ENCODE measurements at places on chromosomes 1 and 21.

DNA sequence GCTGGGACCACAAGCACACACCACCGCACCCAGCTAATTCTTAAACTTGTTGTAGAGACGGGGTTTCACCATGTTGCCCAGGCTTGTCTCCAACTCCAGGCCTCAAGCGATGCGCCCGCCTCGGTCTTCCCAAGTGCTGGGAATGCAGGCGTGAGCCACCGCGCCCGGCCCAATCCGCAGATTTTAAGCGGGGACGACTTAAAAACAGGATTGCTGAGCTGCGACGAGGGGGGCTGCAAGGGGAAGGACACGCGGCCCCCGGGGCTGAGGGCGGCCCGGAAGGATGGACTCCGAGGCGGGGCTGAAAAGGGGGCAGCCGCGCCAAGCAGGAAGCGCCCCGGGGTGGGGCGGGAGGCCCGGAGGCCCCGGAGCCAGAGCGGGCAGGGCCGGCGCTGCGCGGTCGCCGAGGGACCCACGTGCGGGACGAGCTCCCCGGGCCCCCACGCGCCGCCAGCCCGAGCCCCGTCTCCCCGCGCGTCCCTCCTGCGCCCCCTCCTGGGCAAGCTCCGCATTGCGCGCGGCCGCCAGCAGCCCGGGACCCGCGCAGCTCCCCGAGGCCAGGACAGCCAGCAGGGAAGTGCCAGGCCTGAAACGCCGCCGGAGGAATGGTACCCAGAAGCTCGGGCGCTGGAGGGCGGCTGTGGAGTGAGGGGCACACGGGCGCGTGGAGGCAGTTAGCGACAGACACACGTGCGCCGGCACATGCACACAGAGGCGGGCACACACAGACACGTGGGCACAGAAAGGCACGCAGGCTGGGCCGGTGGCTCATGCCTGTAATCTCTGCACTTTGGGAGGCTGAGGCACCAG lies 5.5 kb upstream of the PRKCZ start:
- DNase-seq: peak; percentile 68

GRCh38 chr1:111204201-111204982 lies 3.9 kb upstream of the DENND2D start:
- DNase-seq: peak; percentile 54

GRCh38 chr1:40380817-40381216 lies 7.3 kb downstream of the SMAP2 start:
- no peak for DNase-seq

DNA sequence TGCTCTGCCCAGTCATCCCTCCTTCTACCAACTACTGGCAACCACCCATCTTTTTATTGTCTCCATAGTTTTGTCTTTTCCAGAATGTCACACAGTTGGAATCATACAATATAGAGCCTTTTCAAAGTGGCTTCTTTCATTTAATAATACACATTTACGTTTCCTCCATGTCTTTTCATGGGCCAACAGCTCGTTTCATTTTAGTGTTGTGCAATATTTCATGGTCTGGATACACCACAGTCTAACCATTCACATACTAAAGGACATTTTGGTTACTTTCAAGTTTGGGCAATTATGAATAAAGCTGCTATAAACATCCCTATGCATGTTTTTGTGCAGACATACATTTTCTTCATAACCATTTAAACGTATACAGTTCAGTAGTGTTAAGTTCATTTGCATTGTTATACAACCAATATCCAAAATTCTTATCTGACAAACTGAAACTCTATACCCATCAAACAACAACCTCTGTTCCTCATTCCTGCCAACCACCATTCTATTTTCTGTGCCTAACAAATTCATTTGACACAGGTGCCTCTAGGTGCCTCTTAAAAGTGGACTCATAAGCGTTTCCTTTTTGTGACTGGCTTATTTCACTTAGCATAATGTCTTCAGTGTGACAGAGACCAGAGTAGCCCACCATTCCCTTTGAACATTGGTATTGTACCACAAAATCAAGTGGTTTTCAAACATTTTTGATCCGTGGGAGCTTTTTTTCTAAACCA lies 138.1 kb downstream of the NR5A2 start:
- no peak for DNase-seq

DNA sequence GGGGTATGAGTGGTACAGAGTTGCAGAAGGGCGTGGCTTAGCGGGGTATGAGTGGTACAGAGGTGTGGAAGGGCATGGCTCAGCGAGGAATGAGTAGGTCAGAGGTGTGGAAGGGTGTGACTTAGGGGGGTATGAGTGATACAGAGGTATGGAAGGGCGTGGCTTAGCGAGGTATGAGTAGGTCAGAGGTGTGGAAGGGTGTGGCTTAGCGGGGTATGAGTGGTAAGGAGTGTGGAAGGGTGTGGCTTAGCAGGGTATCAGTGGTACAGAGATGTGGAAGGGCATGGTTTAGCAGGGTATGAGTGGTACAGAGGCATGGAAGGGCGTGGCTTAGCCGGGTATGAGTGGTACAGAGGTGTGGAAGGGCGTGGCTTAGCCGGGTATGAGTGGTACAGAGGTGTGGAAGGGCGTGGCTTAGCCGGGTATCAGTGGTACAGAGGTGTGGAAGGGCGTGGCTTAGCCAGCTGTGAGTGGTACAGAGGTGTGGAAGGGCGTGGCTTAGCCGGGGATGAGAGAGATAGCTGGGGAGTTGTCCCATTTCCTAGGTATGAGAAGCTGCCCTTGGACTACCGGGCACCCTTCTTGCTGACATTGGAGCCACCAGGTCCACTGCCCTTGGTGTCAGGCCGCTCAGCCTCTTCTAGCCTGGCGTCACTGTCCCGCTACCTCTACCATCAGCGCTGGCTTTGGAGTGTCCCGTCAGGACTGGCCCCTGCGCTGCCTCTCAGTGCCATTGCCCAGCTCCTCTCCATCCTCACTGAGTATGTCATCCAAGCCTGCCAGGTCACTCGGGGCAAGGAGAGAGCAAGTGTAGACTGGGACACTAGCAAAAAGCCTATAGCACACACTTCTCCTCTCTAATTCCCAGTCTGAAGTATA lies 29.8 kb downstream of the HYI start:
- no peak for DNase-seq

- DNase-seq: no peak
These were observed 33.3 kb downstream of the PCNT start for GRCh38 chr21:46357335-46357604.

DNA sequence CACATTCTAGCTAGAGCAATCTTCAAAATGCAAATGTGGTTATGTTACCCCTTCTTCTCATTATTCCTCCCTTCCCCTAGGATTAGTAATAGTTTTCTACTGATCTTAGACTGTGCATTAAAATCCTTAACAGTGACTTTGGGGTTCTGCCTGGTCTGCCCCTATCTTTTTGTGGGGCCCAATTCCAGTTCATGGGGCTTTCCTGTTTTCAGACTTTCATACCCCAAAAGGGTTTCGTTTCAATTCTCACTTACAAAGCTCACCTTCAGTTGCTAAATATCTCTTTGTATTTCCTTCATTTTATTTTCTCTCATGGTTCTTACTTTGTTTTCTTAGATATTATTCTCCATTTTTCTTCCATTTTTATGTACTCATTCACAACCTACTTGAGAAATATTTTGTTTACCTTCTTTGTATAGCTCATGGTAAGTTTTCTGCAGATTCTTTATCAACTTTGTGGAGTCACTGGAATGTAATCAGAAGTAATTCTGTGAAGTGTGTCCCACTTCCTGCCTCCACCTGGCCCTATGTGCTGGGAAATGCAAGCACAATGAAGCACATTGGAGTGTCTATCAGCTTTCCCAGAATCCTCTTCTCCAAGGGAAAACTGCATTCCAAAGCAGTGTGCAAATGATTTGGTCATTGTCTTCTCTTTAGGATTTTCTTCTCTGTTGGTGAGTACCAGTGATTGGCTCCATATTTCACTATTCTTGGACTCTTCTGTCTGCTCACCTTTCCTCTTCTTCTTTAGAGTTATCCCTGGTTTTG lies 350.2 kb downstream of the ZNF326 start:
- DNase-seq: no peak

DNA sequence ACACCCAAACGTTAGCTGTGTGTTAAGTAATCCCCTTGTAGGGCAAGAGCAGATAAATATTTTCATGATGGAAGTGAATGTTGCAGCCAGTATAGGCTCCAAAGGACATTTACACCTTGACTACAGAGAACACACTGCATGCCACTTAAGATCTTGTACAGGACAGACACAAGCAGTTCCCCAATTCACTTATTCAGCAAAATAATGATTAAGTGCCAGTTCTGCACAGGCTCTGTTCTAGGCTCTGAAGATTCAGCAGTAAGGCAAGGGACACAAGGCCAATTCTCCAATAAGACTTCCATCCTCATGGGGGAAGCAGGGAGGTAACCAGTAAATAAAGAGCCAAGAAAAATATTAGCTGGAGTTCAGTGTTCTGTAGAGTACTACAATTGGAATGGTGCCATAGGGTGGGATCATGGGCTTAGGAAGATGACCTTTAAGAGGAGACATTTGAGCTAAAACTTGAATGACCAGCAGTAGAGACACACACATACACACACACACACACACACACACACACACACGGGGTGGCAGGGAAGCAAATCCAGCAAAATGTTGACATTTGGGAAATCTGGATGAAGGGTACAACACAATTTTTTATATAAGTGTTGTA lies 199.9 kb upstream of the JUN start:
- no peak for DNase-seq

- DNase-seq: no peak
These were observed 2.2 kb downstream of the NUAK2 start for GRCh38 chr1:205319081-205320018.

DNA sequence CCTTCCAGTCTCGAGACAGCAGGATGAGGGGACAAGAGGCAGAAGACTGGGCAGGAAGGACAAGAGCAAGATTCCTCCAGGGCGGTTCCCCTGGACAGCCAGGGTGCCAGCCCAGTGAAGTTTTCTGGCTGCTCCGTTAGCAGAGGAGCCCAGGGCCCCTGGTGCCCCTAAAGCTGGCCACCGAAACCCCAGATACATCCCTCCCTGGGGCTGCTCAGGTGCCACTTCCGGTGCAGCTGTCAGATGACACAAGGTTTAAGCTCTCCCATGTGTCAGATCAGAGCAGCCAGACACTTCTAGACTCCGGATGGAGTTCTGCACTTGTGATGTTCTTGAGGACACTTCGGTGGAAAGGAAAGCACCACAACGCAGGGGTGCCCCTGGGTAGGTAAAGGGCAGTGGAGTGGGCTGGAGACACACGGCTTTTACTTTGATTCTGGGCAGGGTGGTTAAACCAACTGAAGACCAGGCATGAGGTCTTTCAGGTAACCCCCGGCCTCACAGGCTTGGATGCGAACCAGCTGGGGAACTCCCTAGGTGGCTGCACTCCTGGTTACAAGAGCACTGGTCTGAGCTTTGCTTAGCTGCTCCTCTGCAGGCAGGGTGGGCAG lies 85.7 kb downstream of the ITPKB start:
- DNase-seq: peak; percentile 33

DNA sequence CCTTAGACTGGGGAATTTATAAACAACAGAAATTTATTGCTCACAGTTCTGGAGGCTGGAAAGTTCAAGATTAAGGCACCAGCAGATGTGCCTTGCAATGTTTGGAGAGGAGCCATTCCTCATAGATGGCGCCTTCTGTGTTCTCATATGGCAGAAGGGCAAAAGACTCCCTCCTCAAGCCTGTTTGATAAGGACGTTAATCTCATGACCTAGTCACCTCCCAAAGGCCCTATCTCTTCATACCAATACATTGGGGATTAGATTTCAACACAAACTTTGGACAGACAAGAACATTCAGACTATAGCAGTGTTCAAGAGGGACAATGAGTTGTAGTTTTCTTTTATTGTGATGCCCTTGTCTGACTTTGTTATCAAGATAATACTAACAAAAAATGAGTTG lies 34.3 kb downstream of the PSMG1 start:
- DNase-seq: no peak

GRCh38 chr1:154492115-154492514 lies 9.9 kb upstream of the TDRD10 start:
- DNase-seq: no peak

- DNase-seq: no peak
These were observed 69.6 kb downstream of the OSBPL9 start for GRCh38 chr1:51686450-51686849.

DNA sequence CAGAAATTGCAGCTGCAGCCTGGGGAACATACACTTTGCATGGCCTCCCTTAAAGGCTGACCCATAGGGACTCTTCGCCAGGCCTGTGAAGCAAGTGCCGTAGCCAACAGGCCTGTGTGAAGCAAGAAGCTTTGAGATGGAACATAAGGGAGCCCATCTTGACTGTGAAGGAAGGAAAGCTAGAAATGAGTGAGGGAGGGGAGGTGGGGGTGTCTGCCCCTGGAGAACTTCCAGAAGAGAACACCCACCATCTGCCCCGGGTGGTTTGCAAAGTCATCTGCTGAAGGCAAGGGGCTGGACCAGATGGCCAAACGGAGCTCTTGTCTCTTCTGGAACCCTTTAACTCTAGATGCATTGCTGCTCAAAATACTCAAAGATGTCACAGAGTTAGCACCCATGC lies 103.3 kb upstream of the GRIK3 start:
- DNase-seq: no peak

DNA sequence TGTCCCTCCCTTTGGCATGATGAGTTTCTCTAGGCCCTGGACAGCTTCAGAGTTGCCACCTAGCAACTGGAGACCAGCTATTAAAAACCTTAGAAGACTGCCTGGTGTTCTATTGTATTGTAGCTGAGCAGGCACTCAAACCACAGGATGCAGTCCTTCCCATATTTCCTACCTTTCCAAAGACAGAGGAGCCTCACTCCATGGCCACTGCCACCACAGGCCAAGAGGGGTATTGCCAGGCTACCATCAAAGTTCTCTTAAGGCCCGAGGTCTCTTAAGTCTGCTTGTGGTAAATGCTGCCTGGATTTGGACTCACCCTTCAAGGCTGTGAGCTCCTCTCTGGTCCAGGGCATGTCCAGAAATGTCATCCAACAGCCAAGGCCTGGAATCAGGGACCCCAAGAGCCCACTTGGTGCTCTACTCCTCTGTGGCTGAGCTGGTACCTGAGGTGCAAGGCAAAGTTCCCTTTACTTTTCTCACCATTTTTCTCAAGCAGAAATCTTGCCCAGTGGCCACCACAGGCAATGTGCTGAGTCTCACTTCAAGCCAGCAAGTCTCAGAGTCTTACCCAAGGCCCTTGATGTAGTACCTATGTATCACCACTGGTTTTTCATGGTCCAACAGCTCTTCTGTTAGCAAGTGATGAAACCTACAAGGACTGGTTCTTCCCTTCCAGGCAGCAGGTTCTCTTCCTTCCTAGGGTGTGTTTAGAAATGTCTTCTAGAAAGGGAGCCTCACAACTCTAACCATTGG lies 269.4 kb downstream of the AMY1C start:
- DNase-seq: no peak

DNA sequence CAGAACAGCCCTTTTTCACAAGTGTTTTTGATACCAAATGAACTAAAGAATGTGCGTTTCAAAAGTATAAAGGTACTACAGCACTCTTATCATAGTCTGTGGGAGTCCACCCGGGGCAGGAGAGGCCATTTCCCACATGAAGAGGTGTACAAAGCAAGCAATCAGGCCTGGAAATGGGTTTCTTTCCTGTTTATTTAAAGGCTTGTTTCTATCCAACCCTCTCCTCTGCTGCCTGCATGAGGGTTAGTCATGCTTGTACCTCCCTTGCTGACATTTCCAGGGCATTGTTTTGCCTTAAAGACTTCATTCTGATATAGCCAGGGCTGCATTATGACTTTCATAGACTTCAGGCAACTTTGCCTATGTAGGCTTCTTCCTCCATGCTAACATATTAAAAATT lies 11.6 kb downstream of the SELP start:
- no peak for DNase-seq

- DNase-seq: no peak
These were observed 357.1 kb upstream of the POU3F1 start for GRCh38 chr1:38403667-38404066.

Data from stimulated activated CD8-positive, alpha-beta memory T cell treated with anti-CD3 and anti-CD28 coated beads, Interleukin-2, amount 100 ng/mL, for 1 hour (primary cell).